ENCODE measurements at places on chromosomes 1 and 21.

GRCh38 chr1:78146205-78146771 lies 100.5 kb downstream of the GIPC2 start:
- no peak for DNase-seq

- DNase-seq = no peak
These were observed 4.2 kb downstream of the TNFRSF25 start for GRCh38 chr1:6461538-6462411.

- no peak for DNase-seq
These were observed 4.7 kb downstream of the BTBD19 start for GRCh38 chr1:44812822-44813543.

GRCh38 chr1:172637522-172637921 lies 21.4 kb upstream of the FASLG start:
- no peak for DNase-seq

DNA sequence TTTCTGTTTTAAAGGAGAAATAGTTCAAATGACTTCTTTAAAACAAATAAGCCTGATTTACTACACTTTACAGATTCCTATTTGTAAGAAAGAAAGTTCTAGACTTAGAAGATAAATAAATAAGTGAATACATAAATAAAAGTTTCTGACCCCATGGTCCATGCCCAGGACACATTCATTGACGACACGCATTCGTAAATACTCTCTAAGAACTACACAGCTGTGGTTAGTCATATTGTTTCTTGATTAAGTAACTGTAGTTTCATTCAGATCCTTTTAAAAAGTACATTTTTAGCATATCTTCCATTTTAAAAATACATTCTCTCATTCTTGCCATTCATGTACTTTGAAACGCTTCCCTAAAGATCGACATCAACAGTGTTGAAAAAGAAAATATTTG lies 497.4 kb downstream of the SETD4 start:
- no peak for DNase-seq

DNA sequence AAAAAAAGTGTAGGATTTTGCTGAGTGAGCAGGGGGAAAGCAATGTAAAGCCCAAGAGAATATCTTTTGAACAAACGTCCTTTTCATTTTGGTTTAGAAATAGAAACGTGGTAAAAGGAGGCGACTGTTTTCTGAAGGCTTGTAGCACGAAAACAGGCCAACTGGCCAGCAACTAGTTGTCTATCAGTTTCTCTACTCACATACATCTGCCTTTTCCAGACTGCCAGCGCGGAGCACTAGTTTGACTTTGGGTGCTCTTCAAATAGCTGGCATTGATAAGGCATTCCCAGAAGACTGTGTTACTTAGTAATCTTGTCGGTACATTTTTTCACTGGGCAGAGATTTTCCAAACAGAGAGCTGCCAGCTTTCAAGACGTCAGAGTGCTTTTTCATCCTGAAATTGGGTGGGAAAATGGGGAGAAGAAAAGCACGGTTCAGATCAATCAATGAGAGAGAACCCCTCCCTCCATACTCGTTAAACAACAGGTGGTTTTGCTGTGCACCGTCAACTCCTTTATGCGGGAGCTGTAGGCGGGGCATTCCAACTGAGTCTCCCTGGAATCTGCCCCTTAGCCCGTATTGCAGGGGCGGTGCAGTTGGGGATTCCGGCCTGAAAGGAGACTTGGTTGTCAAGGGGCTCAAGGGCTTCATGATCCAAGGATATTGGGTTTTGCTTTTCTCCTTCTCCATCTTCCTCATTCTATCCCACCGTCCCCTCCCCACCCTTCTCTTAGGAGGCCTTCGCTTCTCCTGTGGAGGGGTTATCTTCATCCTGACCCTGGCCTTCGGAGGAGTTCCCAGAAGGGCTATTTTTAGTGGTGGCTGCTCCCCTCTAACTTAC lies 884 bp upstream of the LRRC8C start:
- no peak for DNase-seq

- no peak for DNase-seq
These were observed 53.9 kb downstream of the CYYR1 start for GRCh38 chr21:26519142-26519541.

DNA sequence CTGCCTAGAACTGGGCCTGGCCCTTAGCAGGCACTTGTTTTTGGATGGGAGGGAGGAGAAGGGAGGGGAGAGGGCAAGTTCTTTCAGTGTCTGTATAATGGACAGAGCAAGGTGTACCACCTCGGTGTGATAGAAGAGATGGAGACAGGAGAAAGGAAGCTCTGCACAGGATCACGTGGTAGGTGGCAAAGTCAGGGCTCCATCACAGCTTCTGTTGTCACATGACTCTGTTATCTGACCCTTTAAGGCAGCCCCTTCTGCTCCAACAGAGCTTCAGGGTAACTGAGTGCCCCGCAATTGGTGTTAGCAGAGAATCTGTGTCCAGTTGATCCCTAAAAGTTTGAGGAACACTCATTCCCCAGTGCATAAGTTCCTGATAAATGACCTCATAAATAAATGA lies 16.5 kb upstream of the ETS2 start:
- no peak for DNase-seq

DNA sequence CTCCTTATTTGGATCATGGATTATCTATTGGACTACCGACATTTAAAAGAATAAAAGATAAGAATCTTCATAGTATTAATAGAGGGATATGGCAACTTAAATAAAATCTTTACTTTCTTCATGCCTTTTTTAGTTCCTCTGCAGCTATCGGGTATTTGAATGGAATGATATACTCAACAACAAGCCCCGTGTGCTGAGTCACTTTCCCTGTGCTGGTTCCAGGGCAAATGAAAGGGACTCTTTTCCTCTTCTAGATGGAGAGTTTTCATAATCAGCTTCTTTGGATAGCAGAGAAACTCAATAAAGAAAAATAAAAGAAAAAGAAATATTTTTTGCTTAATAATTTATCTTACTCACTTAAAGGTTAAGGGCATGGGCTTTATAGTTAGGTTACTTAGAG lies 213.7 kb downstream of the LRRC40 start:
- no peak for DNase-seq

DNA sequence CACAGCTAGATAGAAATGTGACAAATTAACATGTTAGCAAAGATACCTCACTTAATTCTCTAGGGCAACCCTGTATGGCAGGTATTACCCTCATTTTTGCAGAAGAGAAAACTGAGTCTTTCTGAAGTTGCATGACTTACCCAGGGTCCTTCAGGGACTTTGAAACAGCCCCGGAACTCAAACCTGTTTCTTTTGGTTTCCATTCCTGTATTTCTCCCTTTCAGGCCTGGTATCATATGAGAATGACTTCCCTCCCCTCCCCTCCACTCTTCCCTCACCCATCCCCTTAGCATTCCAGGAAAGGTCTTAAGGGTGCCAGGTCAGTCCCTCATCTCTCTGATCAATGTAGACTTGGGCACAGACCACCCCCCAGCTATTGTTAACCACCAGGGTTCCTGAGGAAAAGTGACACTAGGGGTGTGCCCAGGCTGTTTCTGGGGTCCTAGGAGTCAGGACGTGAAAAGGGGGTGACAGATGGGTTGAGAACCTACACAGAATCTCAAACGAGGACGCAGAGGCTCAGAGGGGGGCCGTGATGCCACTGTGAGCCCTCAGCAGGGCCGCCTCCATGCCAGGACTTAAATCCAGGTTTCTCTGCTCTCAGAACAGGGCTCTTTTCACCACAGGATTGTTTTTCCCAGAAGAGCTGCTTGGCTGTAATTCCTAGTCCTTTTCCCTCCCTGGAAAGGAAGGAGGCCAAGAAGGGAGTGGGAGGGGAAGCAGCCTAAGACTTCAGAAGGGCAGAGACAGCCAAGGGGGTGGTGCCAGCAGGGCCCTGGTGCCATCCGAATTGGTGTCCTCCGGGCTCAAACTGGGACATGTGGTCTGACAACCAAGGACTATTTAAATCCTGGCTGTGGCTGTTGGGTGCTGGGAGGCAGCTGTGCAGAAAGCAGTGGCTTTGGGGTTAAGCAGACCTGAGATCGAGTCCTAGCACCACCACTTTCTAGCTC lies 2.1 kb upstream of the WASF2 start:
- no peak for DNase-seq

- DNase-seq = no peak
These were observed 61.4 kb downstream of the FASLG start for GRCh38 chr1:172720339-172720738.

GRCh38 chr1:3717041-3717714 lies 35.1 kb upstream of the CCDC27 start:
- DNase-seq = no peak

DNA sequence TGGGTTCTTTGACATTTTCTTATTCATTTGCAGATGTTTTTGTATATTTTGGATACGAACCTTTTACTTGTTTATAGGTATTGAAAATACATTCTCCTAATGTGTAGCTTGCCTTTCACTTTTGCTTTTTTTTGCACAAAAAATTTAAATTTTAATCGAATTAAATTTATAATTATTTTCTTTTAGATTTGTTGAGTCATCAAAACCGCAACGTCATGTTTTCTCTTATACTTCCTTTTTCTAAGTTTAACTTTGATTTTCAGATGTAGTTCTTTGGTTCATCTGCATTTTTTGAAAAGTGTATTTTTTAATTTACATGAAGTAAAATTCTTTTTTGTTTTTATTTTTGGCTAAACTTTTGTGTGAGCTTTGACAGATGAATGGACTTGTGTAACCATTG lies 243.7 kb upstream of the DPYD start:
- no peak for DNase-seq

- DNase-seq = no peak
These were observed 67.4 kb downstream of the DMRTB1 start for GRCh38 chr1:53526451-53527101.

DNA sequence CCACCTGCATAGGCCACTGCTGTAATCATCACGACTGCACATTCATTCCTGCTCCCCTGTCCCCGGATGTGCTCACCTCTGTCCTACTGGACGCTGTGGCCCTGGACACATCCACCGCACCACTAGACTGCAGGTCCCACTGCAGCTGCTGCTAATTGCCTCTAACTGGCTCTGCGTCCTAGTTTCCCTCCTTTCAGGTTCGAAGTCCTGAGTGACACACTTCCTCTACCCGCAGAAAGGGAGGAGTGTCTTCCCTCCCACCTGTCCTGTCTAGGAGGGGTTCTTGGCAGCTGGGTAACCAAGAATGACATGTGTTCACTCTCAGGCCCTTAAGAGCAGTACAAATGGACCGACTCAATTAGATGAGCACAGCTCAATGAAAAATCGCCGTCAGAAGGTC lies 40.5 kb upstream of the ITPKB start:
- no peak for DNase-seq

DNA sequence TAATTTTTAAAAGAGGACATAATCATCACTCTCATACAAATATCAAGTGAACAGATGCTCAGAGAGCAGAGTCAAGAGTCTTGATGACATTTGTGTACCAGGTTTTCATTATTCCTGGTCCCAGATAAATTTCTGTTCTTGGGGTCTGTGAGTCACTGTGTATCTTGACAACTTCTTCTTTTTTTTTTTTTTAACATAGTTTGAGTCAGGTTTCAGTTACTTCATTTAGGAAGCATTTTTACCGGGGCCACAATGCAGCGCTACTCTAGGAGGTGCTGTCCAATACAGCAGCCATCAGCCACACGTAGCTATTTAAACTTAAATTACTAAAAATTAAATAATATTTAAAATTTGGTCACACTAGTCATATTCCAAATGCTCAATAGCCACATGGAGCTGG lies 188.1 kb upstream of the SAMSN1 start:
- no peak for DNase-seq

DNA sequence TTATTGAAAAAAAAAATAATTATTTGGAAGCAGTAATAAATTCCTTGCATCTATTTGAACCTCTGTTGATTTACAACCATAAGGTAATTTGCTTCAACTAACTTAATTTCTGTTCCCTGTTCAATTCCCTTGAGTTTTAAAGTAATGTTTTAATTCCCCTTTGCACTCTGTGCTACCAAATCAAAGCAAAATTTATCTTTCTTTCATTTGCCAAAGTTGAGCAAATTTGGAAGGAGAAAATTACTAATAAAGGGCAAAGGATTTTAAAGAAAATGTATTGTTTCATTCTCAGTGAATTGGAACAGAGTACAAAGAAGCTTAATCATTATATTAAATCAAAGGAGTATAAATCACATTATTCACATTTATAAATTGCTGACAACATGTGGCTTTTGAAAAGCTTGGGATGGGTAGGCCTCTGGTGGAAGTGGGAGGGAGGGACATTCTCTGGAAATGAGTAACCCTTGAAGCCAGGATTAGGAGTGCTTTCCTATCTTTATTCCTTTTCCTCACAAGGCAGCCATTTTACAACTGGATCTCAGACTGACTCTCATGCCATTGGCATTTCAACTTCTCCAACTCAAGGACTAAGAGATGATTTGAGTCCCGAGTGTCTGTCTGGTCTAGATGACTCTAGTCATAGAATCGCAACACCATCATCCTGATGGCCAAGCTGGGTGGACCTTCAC lies 331.6 kb upstream of the DUSP10 start:
- no peak for DNase-seq

- DNase-seq = no peak
These were observed 46.7 kb downstream of the CAPZB start for GRCh38 chr1:19438516-19439195.

- DNase-seq = no peak
These were observed 43.5 kb upstream of the ATF3 start for GRCh38 chr1:212565079-212565478.

GRCh38 chr1:116692879-116693278 lies 25.3 kb upstream of the IGSF3 start:
- DNase-seq = no peak

DNA sequence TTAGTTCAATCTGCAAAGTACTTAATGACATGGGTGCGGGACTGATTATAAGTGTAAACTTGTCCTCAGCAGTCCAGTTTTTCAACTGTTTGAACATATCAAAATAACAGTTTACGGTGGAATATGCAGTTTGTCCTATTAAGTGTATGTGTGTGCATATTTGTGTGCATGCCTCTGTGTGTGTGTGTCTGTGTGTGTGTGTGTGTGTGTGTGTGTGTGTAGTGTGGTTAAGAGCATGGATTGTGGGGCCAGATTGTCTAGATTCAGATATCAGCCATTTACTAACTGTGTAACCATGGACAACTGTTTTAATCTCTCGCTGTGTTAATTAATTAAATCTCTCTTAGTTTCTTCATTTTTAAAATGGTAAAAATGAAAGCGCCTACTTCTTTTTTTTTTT lies 39.0 kb downstream of the NEXN start:
- DNase-seq = no peak

Measured in activated T-helper 2 cell treated with anti-CD3 and anti-CD28 coated beads, Interferon-gamma antibody, Interleukin-2, Interleukin-4, amounts not matched to agents 10 μg/mL and 5 μg/mL and 100 μg/mL, durations not matched to agents 14 hours and 24 hours and 36 hours (primary cell).